ENCODE measurements at places on chromosomes 13 and 19. TPM values are rescaled to one million over a fixed set of nuclear protein-coding genes. Genes with fewer than 3 reads are reported as not detected.

TNNT1 gene
- total RNA-seq = 9.6 TPM

SPTBN4 gene
- total RNA-seq = 0.67 TPM

DNA sequence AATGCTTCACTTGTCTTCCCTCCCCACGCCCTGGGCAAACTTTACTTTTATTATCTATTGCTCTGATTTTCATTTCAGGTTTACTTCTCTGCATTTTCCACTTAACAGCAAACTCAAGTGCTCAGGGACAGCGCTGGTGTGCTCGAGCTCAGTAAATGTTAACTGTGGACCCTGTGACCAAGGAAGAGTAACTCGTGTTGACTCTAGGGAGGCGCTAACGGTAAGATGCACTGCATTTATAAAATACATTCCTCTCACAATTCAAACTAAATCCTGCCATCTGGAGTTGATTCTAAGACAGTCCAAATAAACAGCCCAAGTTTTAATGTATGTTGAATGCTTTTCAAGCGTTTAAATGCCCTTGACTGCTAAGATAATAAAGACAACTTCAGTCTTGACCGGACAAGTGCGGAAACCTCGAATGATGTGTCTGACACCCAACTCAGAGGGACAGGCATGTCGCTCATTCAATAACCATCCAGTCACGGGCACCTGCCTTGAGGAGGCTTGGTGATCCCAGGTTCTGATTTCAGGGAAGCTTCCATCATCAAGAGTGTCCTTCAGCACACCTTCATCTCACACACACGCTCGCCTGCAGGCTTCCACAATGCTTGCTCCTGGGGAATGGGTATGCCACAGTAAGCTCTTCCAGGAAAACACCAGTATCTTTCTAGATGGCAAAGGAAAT, 93.2 kb downstream of the STK24 start:
- no peaks in the 10 kb centered on the region for H3K36me3 ChIP-seq
- peak; percentile 52 for DNase-seq
- H3K27me3 ChIP-seq = no peaks in the 10 kb centered on the region
- H3K4me3 ChIP-seq = no peak overlapping the region
- peaks cover 36% of the 10 kb centered on the region for H3K4me1 ChIP-seq
- peak overlapping the region; percentile 97 for H3K27ac ChIP-seq

- peaks cover 18% of the 10 kb centered on the region for H3K4me1 ChIP-seq
- no peak overlapping the region for H3K4me3 ChIP-seq
- no peaks in the 10 kb centered on the region for H3K27me3 ChIP-seq
- no peak for DNase-seq
- no peak overlapping the region for H3K27ac ChIP-seq
- no peaks in the 10 kb centered on the region for H3K36me3 ChIP-seq
These were observed 1.7 kb downstream of the UTP14C start for GRCh38 chr13:52026246-52026626.

Measured in hepatocyte (in vitro differentiated cells).